ENCODE measurements at places on chromosomes 5 and 9.

GRCh38 chr9:123484130-123484529, 128.1 kb downstream of the CRB2 start:
- DNase-seq: no peak

DNA sequence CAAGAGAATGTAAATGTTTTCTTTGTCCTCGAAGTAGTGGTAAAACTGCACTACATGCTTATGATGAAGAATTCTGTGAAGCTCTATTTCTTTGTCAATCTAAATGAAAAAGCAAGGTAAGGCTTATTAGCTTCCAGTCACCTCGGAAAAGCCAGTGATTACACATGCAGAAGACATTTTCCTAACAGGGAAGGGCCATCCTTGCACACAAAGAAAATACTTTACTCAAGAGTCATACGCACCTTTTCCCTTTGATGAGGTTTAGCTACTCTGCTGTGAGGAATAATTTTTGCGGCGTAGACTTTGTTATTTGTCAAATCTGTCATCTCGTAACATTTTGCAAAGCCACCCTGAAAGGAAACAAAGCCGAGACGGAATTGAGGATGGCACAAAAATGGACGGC, 1.1 kb downstream of the PLK2 start:
- no peak for DNase-seq

GRCh38 chr9:118640836-118641560, 728.2 kb downstream of the BRINP1 start:
- DNase-seq: no peak

GRCh38 chr9:126591083-126591482, 22.6 kb upstream of the LMX1B start:
- DNase-seq: no peak

DNA sequence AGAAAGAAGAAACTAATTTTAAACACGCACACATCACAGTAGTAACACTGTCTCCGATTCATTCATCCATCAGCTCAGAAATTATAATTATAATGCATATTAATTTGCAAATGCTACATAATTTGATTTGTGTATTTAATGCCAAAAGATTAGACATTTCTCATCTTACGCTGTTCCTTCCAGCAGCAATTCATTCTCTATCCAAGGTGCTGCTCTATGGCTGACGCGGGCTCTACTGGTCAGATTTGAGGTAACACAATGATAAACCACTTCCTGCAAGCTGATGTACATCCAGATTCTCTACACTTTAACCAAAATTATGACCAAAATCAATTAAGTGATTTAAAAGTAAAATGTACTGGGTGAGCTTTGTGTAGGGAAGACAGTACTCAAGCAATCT, 77.9 kb upstream of the ICE1 start:
- DNase-seq: no peak

- no peak for DNase-seq
These were observed 44.1 kb downstream of the WNK2 start for GRCh38 chr9:93228030-93228429.

DNA sequence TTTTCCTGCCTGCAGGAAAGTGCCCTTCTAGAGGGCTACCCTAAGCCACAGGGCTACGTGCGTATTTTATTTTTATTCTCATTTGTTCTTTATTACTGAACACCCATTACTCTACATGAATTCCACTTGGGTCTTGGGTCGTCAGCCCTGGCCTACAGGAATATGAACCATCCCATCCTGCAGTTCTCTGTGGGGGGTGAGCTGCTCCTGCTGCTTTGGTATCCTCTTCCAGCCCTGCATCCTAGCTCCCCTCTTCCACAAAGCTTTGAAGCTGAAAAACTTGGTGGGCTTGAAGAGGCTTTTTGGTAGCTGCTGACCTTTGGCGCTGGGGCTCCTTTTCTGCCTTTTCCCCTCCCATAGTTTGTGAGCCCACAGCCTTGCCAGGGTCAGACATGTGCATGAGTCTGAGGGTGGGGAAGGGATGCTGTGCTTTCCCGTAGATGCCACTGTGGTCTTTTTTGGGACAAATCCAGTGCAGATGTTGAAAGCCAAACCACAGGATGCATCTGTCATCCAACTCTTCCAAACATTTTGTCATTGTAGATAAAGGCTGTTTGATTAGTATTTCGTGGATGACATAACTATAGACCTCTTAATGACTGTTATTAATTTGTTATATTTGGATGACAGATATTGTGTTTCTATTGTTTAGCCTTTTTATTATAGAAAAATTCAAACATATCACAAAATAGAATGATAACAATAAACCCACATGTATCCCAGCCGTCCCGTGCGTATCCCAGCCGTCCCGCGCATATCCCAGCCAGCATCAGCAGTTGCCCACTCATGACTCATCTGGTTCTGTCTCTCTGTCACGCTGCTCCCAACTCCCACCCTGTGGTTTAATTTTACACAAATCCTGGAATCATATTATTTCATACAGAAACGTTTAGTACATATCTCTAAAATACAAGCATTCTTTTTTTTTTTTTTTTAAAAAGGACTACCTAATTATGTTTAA, 43.9 kb downstream of the SLC46A2 start:
- DNase-seq: no peak

- DNase-seq: no peak
These were observed 276.7 kb downstream of the CDH10 start for GRCh38 chr5:24368115-24368514.

GRCh38 chr5:76736679-76737556, 21.0 kb downstream of the F2R start:
- DNase-seq: peak; percentile 81

DNA sequence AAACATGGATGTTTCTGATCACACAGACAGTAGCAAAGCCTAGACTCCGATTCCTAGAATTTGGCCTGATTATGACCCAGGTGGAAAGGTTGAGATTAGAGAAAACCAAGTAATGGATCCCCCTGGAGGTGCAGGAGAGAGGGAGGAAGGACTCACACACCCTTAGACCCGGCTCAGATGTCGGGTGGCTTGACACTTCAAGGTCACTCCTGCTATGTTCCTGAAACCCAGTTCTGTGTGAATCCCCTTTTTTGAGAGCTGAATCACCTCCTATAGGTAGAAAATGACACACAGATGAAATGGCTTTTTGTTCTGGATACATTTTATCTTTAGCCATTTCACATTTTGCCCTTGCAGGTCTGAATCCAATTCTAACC, 192.8 kb downstream of the ARRDC3 start:
- peak; percentile 36 for DNase-seq

- DNase-seq: peak; percentile 93
These were observed at the start of gene KLF4 for GRCh38 chr9:107489687-107490605. Gene KLF4, minus strand, starts transcription at chr9:107489769. Its CDS starts 597 bp downstream, at chr9:107489172.

GRCh38 chr5:17398431-17398830, 99.6 kb upstream of the TAF11L2 start:
- no peak for DNase-seq

- no peak for DNase-seq
These were observed 29.4 kb downstream of the ZCCHC7 start for GRCh38 chr9:37149666-37150308.

- DNase-seq: no peak
These were observed 12.7 kb downstream of the PCDHAC2 start for GRCh38 chr5:140978983-140979382.

DNA sequence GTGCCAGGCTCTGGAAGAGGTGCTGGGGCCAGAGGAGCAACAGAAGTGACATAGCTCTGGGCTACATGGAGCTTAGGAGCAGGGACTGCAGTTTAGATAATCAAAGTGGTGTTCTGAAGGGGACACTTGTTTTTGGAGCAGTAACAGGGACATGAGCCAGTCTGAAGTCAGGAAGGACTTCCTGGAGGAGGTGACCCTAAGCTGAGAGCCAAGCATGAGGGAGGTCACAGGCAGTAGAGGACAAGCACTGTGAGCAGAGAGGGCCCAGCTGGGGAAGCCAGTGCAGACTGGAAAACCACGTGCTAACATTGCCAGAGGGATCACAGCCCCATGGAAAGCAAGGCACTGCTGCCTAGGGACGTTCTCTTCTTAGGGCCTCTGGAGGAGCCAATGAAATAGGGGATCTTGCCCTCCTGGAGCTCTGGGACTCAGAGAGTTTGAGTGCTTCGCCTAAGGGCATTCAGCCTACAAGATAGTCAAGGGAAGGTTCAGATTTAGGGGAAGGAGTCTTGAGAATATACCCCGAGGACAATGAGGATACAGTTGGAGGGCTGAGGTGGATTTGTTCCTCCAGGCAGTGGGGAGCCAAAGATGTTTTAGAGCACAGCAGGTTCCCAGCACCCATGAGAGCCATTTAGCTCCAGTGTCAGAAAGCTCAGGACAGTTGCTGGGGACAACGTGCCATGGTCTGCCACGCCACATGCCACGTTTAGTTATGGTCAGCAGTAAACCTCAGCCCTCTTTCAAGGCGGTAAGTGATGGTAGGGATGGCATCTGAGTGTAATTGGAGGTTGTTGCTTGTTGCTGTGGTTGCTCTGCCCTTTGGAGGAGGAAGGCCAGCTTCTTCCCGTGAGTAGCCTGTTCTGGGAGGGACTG, 40.5 kb upstream of the SH3PXD2B start:
- DNase-seq: no peak

DNA sequence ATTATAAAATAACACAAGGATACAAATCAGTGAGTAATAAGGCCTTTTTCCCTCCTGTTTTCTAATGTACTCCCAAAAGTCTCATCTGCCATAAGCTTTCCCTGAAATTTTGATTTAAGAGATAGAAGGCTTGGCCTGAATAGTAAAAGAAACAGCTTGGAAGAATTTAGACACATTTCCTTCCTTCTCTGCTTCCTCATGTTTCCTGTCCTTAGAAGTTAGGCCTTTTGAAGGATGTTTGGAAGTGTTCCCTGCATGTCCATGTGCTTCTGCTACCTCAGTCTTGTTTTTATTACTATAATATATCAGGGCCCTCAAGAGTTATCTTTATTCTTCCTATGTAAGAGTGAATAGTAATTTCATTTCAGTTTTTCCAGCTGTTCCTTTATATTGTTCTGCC, 242.7 kb downstream of the DEPDC1B start:
- DNase-seq: no peak

DNA sequence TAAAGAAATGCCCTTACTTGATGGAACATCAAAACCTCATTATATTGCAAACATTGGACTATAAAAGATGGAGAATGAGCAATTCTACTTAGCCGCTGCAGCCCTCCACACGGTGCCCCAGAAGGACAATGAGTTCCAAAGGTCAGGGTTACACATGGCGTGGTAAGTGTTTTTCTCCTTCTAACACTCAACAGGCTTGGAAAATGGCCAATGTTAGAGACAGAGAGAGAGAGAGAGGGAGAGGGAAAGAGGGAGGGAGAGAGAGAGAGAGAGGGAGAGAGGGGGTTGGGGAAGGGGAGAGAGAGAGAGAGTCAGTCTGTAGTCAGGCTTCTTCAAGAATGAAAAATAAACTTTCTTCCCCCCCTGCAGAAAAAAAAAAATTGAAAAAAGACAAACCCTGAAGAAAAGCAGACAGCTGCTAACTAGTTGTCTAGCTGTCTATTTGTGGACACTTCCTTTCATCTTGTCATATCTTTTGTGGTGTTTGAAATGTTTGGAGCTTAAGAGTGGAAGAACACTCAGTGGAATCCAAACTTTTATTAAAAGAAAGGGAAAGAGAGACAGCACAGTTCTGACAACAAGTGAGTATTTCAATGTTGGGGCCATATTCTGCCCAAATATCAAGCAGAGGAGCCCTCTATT, 324.8 kb downstream of the TMEM38B start:
- no peak for DNase-seq

DNA sequence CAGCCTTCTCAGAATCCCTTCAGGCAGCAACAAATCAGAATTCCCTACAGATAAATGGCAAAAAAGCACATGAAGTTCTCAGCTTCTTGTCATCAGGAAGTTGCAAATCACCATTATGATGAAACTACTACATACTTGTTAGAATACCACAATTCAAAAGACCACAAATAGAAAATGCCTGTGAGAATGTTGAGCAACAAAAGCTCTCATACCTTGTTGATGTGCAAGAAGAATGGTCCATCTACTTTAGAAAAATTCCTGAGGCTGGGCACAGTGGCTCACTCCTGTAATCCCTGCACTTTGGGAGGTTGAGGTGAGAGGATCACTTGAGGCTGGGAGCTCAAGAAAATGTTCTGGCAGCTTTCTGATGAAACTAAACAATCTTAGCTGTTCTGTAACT, 278.1 kb downstream of the ICE1 start:
- no peak for DNase-seq

DNA sequence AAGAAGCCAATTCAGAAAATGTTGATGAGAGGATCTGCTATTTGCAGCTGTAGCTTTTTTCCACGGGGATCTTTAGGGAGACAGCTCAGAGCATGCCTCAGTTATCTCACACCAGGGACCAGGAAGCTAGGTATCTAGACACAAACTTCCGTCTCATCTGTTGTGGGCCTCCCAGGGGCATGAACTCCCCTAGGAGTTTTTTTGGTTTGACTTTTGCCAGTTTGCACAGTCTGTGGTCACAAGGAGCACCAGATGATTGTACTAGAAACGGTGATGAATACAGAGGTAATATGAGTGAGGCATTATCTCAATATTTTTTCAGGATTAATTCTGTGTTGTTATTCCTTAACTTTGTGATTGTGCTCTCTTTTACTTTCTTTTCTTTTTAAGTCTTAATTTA, 533.2 kb upstream of the SEMA6A start:
- peak; percentile 32 for DNase-seq

GRCh38 chr5:53749621-53750020, 189.2 kb downstream of the NDUFS4 start:
- no peak for DNase-seq

DNA sequence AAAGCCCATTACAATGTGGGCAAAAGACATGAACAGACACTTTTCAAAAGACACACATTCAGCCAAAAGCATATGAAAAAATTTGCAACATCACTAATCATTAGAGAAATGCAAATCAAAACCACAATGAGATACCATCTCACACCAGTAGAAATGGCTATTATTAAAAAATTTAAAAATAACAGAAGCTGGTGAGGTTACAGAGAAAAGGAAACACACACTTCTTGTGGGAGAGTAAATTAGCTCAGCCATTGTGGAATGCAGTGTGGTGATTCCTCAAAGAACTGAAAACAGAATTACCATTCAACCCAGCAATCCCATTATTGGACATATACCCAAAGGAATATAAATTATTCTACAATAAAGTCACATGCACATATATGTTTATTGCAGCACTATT, 585.2 kb upstream of the TUSC1 start:
- no peak for DNase-seq

- no peak for DNase-seq
These were observed 250.4 kb upstream of the CHD1 start for GRCh38 chr5:99179206-99179605.

DNA sequence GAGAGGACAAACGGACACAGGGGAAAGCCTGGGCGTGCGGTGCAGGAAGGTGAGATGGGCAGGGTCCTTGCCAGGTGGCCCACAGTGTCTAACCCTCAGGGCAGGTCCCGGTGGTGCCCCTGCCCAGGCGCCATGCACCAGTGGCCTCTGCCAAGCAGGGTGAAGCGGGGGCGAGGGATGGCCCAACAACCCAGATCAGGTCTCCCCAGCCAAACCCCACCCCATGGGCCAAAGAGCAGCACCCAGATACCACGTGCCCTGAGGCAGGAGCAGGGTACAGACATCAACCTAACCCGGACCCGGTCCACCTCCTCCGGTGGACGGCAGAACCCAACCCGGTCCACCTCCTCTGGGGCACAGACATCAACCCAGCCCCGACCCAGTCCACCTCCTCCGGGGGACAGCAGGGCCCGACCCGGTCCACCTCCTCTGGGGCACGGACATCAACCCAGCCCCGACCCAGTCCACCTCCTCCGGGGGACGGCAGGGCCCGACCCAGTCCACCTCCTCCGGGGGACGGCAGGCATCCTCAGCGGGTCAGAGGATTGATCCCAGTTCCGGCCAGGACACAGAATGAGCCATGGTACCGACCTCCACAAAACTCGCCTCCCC, 12.8 kb downstream of the SLC12A7 start:
- no peak for DNase-seq
